ENCODE measurements at places on chromosomes 11 and 22. TPM values are rescaled to one million over a fixed set of nuclear protein-coding genes. Genes with fewer than 3 reads are reported as not detected.

KCTD21 gene
- 3.4 TPM for polyA plus RNA-seq

CHRM1 gene
- polyA plus RNA-seq: not detected

THRSP gene
- polyA plus RNA-seq: 9.0 TPM

PKP3 gene
- 0.17 TPM for polyA plus RNA-seq

SCT gene
- not detected for polyA plus RNA-seq

HBD gene
- not detected for polyA plus RNA-seq

SMC1B gene
- not detected for polyA plus RNA-seq

CHADL gene
- 31.2 TPM for polyA plus RNA-seq

Data from heart left ventricle (tissue), 16 donors.